Activated CD4-positive, alpha-beta T cell treated with anti-CD3 and anti-CD28 coated beads, Interleukin-2, amount 10 ng/mL, durations not matched to agents 24 days and 14 days (primary cell): ENCODE measurements at places on chromosomes 4 and X. TPM values are rescaled to one million over a fixed set of nuclear protein-coding genes. Genes with fewer than 3 reads are reported as not detected.

DNA sequence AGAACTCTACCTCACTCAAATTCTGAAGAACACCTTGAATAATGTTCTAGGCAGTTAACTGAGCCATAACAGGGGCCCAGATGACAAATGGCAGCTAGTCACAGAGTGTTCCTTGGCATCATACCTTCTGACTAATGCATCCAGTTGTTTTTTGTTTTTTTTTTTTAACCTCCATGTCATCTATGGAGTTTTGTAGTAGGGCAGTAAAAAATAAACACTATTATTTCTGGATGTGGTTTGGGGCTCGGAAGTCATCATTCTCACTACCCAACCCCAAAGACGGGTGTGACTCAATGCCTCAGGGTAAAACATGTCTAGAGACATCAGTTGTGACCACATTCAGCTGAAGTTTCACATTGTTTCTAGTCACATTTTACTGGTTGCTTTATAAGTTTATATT lies 31.2 kb upstream of the MCF2 start:
- DNase-seq: peak; percentile 71

- no peak for DNase-seq
These were observed 17.0 kb downstream of the RBMX2 start for GRCh38 chrX:130418740-130419139.

DNA sequence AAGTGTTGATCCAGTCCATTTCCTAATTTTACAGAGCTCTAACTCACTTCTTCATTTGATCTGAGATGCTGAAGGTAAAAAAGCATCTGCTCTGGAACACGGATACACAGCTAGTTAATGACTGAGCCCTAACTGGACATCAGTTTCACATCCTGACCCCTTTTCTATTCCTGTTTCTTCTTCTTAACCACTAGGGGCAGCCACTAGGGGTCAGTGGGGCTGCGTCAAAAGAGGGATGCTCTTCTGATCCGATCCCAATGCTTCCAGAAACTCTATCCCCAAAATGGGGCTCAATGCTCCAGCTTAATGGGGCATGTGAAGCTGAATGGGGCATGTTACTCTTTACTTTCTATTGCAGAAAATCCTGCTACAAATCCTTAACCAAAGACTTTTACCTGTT lies 33.4 kb upstream of the PHKA2 start:
- DNase-seq: no peak

GRCh38 chr4:19063662-19064061 lies 1042.1 kb upstream of the LCORL start:
- DNase-seq: no peak

The PRR32 gene
- total RNA-seq: not detected in 2 replicates

DNA sequence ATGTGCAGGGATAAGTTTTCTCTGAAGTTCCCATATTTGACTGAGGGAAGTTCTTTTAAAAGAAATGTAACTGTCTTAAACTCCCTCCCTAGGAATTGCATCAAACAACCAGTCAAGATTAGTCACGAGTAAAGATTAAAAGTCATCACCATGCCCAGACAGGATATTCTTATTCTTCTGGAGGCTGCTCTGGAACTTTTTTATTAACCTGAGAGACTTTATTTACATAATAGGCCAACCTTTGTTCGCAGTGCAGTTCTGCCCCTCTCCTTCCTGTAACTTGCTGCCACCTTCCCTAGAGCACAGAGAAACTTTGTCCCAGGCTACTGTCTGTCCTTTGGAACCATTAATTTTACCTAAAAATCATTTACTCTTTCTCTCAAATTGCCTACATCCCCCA lies 9.8 kb upstream of the HERC3 start:
- no peak for DNase-seq

The HGFAC gene
- total RNA-seq: not detected in 2 replicates

- DNase-seq: no peak
These were observed 213.3 kb upstream of the MAB21L2 start for GRCh38 chr4:150368667-150369066.

DNA sequence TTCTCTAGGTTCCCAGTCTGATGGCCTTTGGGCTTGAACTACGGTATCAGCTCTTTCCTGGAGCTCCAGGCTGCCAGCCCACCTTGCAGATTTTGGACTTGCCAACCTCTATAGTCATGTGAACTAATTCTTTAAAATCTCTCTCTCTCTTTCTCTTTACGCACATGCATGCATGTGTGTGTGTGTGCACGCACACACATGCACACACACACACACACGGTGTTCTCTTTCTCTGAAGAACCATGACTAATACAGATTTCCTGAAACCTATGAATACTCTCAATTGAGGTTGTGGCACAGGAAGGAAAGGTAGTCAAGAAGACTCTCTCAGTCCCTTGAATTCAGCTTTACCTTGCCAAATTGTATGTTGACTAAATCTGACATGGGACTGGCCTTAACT lies 6.2 kb upstream of the ZCCHC13 start:
- no peak for DNase-seq

DNA sequence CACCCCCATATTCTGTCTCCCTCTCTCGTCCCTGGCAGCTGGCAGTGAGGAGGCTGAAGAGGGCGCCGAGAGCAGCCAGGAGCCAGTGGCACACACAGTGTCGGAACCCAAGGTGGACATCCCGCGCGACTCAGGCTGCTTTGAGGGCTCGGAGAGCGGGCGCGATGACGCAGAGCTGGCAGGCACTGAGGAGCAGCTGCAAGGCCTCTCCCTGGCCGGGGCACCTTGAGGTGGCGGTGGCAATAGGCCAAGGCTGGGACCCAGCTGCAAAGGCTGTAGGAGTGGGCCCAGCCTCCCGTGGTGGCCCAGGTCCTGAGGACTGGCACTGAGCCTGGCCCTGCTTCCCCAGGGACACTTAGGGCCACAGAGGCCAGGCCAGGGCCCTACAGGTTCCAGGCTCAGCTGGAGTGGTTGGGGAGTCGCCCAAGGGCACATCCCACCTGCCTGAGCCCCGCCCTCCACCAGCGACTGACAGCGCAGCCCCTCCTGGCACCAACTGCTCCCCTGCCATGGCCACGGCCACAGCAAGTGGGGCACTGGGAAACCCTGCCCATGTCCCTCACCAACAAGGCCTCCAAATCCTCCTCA lies 13.9 kb downstream of the SASH3 start:
- no peak for DNase-seq

The DMRTC1 gene
- total RNA-seq: not detected in 2 replicates

The ASMT gene
- total RNA-seq: 0.21 TPM in 1 of 2 replicates, not detected in the other
